ENCODE measurements at places on chromosomes 13 and 19.

DNA sequence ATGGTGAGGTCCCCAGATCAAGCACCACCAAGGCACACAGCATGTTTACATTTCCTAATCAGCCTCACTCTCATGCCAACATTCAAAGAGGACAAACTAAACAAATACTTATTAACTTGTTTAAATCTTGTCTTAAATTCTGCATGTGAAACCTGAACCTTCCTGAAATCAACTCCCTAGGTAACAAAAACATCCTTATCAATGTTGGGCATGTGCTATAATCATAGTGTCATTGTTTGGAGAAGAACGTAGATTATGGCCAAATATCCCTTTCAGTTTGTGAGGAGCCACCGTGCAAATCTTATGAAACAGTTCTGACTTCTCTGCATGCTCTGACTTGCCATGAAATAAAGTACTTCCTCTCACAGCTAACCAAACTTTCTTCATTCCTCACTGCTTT, 123.8 kb downstream of the NDFIP2 start:
- no peak for DNase-seq

DNA sequence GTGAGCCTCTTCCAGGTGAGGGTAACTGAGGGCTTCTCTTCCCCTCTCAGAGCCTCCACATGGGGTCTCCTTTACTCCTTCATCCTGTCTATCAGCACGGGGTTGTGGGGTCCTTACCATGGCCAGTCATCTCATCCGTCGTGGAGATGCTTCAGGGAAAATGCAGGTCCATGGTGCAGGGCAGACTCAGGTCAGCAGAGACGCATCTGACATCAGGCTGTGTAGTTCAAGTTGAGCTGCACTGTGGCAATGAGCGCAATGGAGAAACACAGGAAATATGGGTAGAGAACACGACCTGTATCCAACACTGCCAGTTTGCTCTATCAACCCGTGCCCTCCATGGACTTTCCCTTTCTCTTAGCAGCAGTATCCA, 13.9 kb downstream of the LILRA5 start:
- no peak for DNase-seq

GRCh38 chr19:56671613-56671994, at the start of gene ZNF835:
ZNF835 (minus strand) TSS chr19:56671757; CDS start chr19:56665198, 6,559 bp downstream.
- DNase-seq, result no peak

DNA sequence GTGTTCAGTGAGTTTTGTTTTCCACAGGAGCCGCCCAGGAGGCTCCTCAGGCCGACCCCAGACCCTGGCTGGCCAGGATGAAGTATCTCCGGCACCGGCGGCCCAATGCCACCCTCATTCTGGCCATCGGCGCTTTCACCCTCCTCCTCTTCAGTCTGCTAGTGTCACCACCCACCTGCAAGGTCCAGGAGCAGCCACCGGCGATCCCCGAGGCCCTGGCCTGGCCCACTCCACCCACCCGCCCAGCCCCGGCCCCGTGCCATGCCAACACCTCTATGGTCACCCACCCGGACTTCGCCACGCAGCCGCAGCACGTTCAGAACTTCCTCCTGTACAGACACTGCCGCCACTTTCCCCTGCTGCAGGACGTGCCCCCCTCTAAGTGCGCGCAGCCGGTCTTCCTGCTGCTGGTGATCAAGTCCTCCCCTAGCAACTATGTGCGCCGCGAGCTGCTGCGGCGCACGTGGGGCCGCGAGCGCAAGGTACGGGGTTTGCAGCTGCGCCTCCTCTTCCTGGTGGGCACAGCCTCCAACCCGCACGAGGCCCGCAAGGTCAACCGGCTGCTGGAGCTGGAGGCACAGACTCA, 12.9 kb downstream of the B3GNT3 start:
- DNase-seq, result no peak

- no peak for DNase-seq
Observed at GRCh38 chr19:35013820-35014754, 14.0 kb downstream of the GRAMD1A start.

- no peak for DNase-seq
Observed at GRCh38 chr19:6091771-6092291, 18.5 kb downstream of the RFX2 start.

- no peak for DNase-seq
Observed at GRCh38 chr19:32422435-32422834, 16.9 kb downstream of the DPY19L3 start.

- no peak for DNase-seq
Observed at GRCh38 chr13:84864341-84864740, 934.9 kb downstream of the SLITRK6 start.

GRCh38 chr13:99125326-99125915, 75.2 kb upstream of the UBAC2 start:
- no peak for DNase-seq

- DNase-seq, result no peak
Observed at GRCh38 chr13:112474869-112475268, 98.7 kb downstream of the SPACA7 start.

DNA sequence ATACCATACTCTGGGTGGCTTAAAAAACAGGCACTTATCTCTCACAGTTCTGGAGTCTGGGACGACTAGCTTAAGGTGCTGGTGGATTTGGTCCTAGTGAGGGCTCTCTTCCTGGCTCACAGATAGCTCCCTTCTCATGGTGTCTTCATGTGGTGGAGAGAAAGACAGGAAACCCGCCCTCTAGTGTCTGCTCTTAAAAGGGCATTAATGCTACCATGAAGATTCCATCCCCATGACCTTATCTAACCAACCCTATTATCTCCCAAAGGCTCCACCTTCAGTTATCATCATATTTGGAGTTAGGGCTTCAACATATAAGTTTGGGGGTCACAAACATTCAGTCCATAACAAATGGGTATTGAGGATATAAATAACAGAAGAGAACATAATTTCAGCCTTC, 139.4 kb downstream of the HS6ST3 start:
- no peak for DNase-seq

DNA sequence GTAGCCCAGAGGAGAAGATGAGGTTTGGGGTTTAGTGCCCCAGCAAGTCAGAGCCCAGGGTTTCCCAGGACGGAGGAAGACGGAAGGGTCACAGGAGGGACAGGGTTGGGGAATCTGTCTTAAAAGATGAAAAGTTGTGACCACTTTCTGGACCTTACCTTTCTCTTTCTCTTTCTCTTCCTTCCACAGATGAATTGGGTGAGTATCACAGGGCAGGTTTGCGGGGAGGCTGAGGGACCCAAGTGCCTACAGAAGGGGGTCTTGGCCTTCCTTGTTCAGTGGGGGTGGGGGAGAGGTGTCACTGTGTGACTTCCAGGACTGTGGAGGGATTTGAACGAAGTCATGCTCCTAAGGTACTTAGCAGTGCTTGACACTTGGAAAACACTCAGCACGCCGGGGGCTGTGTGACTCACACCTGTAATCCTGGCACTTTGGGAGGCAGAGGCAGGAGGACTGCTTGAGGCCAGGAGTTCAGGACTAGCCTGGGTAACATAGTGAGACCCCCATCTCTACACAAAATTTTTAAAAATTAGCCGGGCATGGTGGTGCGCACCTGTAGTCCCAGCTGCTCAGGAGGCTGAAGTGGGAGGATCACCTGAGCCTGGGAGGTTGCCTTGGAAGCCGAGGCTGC, 8.5 kb downstream of the RELB start:
- no peak for DNase-seq

- no peak for DNase-seq
Observed at GRCh38 chr19:6276447-6276846, 3.3 kb downstream of the MLLT1 start.

DNA sequence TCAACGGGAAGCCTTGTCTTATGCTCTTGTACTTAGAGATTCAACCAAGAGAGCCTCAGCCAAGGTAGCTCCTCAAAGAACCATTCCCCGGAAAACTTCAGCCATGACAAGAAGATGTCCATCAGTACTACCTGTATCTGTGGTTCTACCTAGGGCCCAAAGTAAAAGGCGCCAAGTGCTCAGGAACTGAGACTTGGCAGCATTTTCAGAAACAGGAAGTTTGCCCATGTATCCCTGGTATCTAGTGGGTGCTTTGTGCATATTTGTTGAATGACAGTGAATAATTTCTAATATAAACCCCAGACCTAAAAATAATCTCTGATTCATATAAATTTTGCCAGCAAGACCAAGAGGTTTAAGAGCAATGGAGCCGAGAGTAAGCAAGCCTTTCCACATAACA, 7.2 kb downstream of the FAM216B start:
- no peak for DNase-seq
